ENCODE measurements at places on chromosomes 7 and 10. TPM values are rescaled to one million over a fixed set of nuclear protein-coding genes. Genes with fewer than 3 reads are reported as not detected.
A peak's percentile ranks its signal among the peaks of the same experiment; 100 is the strongest.

- DNase-seq, result no peak
These were observed 61.0 kb downstream of the PLPP4 start for GRCh38 chr10:120517881-120518484.

The LOXL4 gene
- total RNA-seq, result 10.9 TPM

DNA sequence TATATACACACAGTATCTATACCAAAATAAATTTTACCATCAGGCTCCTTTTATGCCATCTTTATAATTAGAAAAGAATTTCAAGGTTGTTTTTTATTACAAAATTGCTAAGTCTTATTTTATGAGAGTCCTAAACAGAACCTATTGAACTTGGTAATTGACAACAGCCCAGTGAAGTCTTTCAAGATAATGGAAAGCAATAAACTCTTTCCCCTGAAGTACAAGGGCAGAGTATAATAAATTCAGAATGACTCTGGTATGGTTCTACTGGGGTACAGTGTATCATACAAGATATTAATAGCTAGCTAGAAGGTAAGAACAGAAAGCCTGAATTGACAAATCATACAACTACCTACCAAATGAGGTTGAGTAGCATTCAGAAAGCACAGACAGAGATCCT lies 26.2 kb upstream of the CUBN start:
- DNase-seq, result no peak

GRCh38 chr7:73448609-73449008 lies 15.0 kb downstream of the FZD9 start:
- peak; percentile 41 for DNase-seq

DNA sequence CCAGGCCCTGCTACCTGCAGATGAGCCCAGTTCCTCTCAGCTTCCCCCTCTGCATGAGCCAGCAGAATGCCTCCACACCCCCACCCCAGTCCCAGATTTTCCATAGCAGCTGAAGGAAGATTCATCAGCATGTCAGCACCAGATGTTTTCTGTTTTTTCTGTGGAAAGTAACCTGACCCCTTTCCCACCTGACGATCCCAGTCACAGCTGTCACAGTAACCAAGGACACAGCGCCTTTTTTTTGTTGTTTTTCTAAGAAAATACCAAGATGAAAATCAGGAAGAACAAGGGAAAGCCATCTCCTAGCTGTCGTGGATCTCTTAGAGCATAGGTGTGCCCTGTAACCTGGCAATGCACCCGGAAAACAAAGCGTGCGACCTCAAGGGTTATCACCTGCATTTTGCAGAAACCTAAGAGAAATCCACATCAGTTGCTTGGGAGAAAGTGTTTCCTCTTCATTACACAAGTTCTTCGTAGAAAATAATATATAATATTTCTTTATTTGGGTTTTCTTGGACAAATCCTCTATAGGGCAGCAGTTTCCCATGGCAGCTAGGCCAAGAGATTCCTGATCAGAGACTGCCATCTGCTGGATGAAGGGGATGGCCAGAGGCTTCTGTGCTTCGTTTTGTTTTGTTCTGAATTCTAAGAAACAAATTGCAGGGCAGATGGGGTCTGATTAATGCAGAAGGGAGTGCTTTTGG lies 401.9 kb downstream of the TNS3 start:
- peak; percentile 80 for DNase-seq

The EDRF1 gene
- total RNA-seq, result 16.8 TPM

- no peak for DNase-seq
These were observed 173.9 kb upstream of the SLC25A13 start for GRCh38 chr7:96495751-96496216.

The VWDE gene
- 46.3 TPM for total RNA-seq

DNA sequence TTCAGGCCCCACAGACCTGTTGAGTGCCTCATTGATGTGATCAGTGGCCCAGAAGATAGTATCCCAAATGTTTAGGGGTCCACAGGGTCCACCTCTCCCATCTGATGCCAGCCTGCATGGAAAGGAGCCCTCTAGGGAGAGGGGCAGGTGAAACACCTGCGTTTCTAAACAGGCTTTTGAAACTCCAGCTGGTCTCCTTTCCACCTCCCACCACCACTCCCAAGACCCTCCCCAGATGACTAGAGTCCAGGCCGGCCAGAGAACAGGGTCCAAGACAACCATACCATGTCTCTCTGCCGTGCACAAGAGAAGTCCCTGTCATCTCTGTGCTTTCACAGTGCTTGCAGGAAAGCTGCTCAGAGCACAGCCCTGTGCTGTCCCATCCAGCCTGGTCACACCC lies 105.0 kb upstream of the NANOS1 start:
- no peak for DNase-seq

The SLC26A5 gene
- total RNA-seq, result 0.15 TPM

- DNase-seq, result no peak
These were observed 7.5 kb downstream of the MTG1 start for GRCh38 chr10:133401500-133401899.

DNA sequence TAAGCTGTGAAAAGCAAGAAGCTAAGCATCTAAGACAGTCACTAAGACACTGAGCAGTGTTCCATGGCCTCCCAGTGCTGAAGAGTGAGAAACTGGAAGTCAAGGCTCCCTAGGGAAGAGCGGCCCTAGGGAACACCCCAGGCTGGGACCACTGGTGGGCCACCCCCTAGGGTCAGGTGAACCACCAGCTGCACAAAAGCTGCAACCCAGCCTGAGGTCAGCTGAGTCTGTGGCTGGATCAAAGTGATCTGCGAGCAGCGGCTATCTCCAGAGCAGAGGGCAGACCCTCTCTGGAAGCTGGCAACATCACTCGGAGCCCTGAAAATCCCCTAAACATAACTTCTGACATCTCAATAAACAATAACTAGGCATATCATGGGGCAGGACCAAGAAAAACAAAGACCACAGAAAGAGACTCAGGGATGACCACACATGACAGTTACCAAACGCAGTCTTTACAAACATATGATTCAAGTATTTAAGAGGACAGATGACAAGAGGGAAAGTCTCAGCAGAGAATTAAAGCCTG lies 125.8 kb downstream of the DLG5 start:
- DNase-seq, result no peak

The ZNF365 gene
- 0.07 TPM for total RNA-seq

DNA sequence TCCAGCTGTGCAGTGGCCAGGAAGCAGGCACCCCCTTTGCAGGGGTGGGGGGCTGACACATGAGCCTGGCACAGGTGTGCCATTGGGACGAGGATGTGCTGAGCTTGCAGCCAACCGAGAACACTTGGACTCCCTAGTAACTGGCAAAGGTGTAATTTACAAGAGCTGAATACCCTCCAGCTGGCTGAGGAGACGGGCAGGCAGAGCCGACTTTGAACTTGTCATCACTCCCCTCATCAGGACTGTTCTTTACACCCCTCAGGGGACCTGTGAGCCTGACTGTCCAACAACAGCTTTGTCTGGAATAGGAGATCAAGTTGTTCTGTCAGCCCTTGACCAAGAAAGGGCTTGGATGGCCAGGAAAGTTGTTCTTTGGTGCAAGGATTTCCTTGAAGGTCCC lies 61.2 kb downstream of the CDH23 start:
- no peak for DNase-seq

DNA sequence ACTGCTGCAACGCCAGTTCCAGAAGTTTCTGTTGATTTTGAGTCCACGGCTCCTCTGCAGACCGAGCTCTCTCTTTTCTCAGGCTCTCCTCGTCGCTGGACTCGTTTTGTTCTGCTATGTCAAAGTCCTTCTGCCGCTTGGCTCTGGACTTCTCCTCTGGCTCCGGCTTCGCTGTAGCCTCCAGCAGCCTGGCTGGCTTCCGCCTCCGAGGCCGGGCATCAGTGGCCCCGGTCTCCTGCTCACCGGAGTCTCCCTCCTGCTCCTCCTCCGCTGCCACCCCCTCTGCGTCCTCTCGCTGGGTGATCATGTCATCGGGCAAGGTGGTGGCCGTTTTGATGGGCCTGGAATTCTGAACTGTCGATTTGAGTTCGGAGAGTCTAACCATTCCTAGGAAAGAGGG lies 225.2 kb downstream of the MLLT10 start:
- no peak for DNase-seq
